ENCODE measurements at places on chromosomes 12 and 14. TPM values are rescaled to one million over a fixed set of nuclear protein-coding genes. Genes with fewer than 3 reads are reported as not detected.
A peak's percentile ranks its signal among the peaks of the same experiment; 100 is the strongest.

NPAS3 gene
- total RNA-seq: 0.36 TPM

DNA sequence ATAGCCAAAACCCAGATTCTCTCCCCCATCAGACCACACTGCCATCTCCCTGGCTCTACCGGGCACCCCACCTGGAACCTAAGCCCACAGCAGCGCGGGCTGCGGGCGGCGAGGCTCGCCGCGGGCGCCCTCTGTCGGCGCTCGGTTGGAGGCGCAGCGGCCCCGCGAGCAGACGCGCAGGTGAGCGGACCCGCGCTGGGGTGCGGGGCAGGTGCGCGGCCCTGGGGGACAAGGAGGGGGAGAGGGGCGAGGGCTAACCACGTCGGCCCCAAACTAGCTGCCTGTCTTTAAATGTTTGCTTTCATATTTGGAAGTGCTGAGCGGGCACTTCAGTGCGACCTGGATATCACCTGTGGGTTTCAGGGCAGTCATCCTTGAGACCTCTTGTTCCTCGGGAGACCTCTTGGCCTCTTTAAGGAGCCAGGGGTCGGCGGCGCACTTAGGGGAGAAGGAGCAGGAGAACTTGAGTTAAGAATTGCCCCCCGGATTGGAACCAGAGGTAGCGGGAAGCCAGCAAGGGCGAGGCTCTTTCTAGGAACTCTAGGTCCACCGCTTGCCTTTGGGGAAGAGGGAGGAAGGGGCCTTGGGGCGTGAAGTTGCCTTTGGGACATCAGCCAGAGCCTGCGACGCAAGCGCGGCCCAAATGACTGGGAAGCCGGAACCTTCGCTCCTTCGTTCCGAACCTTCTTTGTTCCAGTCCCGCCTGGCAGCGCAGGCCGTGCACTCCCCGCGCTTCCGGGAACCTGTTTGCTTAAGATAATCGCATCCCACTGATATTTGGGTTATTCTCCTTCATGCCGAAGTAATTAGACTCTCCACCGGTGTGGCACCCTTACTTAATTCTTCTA lies 78.7 kb downstream of the NEDD1 start:
- DNase-seq: no peak

GRCh38 chr12:116777245-116777644 lies 39.1 kb downstream of the RNFT2 start:
- DNase-seq: no peak

GRCh38 chr14:100850841-100851585 lies 25.1 kb downstream of the MEG3 start:
- no peak for DNase-seq

- peak; percentile 69 for DNase-seq
Observed at GRCh38 chr14:50542941-50543418, 10.6 kb upstream of the MAP4K5 start.

DNA sequence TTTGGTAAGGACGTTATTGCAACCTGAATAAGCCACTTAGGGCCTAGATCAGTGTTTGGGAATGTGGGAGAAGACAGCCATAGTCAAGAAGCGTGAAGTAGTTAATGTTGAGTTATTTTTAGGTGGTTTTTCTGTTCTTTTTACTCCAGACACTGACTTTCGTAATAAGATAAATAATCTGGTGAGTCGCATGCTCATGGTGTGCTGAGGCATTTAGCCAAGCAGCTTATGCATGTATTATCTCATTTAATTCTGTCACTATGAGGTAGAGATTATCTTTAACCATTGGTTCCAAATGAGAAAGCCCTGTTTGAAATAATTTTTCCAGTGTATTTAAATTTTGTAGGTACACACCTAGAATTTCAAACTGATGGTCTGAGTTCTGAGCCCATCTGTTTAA lies 67.3 kb downstream of the RCOR1 start:
- peak; percentile 76 for DNase-seq

DNA sequence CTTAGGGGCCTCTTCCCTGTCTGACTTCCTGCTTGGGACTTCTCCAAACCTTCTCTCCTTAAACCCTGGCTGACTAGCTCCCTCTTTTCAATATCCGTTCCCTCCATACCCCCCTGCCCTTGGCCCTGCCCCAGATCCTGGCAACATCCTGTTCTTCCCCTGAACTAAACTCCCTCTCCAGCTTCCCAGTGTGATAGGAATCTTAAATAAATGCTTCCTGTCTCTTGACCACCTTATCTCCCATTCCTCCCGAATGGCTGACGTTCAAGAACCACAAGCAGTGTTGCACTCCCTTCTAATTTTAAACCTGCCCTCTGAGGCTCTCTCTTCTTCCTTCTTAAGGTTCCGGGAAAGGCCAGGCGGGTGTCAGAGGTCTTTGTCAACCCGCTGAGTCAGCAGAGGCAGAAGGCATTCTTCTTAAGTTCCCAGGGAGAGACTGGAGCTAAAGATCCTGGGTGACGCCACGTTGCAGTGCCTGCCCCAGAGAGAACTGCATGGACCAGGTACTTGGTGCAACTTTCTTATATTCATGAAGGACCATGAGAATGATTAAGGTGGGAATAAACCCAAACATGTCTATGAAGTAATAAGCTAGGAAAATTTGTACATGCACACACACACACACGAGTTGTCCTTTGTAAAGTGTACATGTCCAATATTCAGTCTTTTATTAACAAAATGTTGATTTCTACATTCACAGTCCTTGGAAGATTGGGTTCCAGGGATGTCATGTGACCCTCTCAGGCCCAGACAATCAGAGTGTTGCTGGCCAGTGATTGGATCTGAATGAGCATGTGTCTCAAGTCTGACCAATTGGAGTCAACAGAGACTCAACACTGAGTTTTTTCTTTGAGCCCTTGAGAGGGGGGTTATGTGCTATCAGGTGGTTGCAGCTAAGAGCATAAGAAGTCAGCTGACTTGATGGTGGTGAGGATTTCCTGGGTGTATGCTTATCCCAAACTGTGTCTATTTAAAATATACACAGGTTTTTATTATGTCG lies 420.2 kb upstream of the TBX3 start:
- DNase-seq: peak; percentile 84
